ENCODE measurements at places on chromosomes 5 and 9. TPM values are rescaled to one million over a fixed set of nuclear protein-coding genes. Genes with fewer than 3 reads are reported as not detected.

ZNG1A gene
- polyA plus RNA-seq = 83.0 TPM

MARVELD2 gene
- polyA plus RNA-seq = 0.66 TPM

TOR2A gene
- polyA plus RNA-seq = 2.4 TPM

PLPP7 gene
- 5.1 TPM for polyA plus RNA-seq

CARTPT gene
- polyA plus RNA-seq = not detected

COX7C gene
- polyA plus RNA-seq = 5,040 TPM

ELAVL2 gene
- polyA plus RNA-seq = 14.0 TPM
